Kidney (tissue), 22 donors: ENCODE measurements at places on chromosomes 7 and 10. TPM values are rescaled to one million over a fixed set of nuclear protein-coding genes. Genes with fewer than 3 reads are reported as not detected.

DNA sequence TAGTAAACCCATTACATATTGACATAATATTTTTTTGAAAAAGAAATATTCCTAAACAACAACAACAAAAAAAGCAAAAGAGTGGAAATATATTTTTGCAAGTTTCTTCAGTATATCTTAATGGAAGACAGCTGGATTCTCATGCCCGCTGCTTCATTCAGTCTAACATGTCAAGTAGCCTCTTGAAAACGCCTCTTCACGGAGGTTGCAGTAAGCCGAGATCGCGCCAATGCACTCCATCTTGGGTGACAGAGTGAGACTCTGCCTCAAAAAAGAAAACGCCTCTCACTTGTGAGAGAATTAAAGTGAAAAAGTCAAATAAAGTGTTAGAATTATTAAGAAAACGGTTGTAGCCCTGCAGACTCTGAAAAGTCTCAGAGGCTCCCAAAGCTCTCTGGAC lies 1.3 kb downstream of the CUTC start:
- DNase-seq: no peak

- no peak for DNase-seq
Observed at GRCh38 chr10:102770108-102770482, 26.3 kb downstream of the WBP1L start.

Gene DKK1
- 1.5 TPM for total RNA-seq

Gene APBB1IP
- total RNA-seq: 20.5 TPM

DNA sequence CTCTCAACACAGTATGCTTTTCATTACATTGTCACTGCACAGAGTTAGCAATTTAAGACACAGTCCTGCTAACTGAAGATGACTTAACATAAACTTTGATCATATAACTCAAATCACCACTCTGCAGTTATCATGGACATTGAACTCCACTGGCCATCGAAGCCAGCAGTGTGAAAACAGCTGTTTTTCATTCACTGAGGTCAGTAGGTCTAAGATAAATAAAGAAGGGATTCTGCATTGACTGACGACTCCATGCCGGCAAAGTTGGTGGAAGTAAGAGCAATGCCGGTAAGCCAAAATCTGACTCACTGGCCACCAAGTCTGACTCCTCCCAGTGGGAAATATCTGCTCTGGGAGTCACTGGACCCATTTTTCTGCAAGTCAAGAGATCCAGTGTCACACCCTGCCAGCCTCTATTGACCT lies 449.9 kb upstream of the ANKRD30A start:
- DNase-seq: no peak

DNA sequence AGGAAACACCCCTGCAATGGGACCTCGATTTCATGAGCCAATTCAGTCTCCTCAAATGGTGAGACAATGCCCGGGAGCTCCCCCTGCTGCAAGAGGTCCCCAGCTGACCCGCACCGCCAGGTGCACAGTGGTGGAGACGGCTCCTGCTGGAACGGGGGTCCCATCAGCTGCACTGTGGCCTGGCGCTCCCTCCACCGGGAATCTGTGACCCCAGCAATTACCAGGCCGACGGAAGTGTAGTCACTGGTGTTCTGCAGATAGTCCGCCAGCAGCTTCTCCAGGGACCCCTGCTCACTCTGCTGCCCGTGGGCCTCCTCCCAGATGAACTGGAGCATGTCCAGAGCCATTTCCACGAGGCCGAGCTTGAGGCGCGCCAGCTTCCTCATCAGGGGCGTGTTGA lies 64.9 kb upstream of the NKX6-2 start:
- no peak for DNase-seq

Gene NFE2L3
- total RNA-seq: 12.5 TPM

GRCh38 chr7:152011860-152012259 lies 13.6 kb upstream of the GALNT11 start:
- DNase-seq: no peak

Gene SRRM3
- 1.0 TPM for total RNA-seq

Gene C7orf57
- 0.63 TPM for total RNA-seq

GRCh38 chr10:124150189-124150806 lies 56.9 kb upstream of the CHST15 start:
- peak; percentile 22 for DNase-seq

Gene CYCS
- total RNA-seq: 94.3 TPM

- no peak for DNase-seq
Observed at GRCh38 chr10:30494558-30494957, 60.6 kb downstream of the MAP3K8 start.

DNA sequence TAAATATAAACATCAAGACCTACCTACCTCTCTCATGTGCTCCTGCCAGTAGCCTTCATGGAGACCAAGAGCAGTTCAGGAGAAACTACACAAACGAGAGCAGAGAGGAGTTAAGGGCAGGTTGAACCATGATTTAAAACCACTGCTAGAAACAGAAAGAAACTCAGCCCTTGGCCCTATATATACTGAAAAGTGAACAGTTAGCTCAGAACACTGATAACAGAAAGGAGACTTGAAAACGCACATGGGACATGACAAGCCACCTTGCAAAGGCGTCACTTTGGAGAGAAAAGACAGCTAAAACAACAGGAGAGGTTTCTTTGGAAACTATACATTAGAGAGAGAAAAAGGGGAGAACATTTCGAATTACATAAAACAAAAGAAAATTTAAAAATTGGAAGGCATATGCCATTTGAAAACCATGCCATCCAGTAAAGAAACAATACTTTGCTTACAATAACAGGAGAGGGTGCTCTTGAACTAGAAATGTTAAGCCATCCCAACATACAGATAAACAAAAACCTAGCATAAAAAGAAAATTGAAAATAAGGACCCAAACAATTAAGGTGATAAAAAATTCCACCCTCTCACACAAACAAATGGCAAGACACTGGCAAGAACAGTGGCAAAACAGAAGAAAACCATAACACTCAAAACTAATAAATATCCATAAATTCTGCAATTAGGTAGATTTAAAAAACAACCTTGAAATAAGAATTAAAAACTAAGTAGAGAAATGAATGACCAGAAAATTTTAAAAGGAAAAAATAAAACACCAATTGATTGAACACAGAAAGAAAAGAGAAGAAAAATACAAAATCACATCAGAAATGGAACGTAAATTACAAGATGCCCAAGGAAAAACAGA lies 232.7 kb downstream of the IMMP2L start:
- DNase-seq: no peak

- peak; percentile 28 for DNase-seq
Observed at GRCh38 chr10:122078965-122079795, 90.2 kb downstream of the TACC2 start.

DNA sequence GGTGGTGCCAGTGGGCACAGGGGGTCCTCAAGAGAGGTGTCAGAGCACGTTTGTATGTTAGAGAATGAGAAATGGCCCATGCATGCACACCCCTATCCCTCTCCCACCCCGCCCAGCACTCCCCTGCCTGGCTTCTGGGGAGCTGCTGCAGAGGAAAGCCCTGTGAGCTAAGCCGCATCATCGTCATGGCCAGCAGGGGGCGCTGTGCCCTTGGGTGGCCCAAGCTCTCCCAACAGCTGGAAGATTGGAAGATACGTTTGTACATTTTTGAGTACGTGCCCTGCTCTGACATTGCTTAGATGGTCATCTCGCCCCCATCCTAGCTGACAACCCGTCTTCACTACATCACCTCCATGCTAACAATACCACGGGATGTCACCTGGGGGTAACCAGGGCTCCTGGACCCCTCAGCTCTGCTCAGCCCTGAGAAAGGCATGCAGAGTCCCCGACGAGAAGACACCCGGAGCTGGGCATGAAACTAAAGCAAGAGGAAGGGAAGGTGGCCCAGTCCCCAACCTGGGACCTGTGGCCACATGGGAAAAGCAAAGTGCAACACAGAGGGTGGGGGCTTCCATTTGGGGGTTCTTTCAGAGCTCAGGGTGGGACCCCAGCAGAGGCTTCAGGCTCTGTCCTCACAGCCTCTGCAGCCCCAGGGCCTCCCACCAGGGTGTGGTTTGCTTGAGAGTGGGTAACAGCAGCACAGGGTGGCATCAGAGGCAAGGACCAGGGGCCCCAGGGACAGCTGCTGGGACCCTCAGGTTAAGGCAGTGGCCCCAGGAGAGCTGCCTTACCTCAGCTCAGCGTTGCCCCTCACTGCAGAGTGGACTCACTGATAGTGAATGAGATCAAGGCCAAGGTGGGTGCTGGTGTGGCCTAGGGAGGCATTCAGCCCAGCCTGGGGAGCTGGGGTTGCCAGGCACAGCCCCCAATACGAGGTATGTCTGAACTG lies 136.6 kb downstream of the PTPN20 start:
- peak; percentile 87 for DNase-seq

DNA sequence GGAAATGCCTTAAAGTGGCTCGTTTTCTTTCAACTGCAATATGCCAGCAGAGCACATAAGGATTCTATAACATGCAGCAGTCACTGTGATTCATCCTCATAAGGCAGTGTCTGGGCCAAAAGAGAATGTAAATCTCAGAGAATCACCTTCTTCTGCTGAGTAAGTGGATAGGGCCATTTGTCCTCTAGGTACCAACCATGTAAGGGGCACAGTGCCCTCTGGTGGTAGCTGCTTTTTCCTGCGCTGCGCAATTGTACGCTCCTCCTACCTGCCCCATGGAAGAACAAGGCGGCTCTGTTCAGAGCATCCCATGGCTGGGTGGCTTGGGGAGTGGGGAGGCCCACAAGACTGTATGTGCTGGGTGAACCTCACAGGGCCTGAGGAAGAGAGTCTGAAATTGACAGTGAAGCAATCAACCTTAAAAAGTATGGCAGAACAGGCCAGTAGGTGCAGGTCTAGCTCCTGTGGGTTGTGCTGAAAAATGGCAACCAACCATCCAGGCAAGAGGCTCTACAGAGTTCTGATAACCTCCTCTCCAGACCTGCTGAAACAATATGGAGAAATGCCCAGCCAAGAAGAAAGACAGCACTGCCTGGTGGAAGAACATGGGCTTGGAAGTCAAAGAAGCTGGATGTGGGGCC lies 78.6 kb upstream of the C10orf90 start:
- DNase-seq: peak; percentile 87

GRCh38 chr10:100810091-100810834 lies 64.9 kb downstream of the PAX2 start:
- no peak for DNase-seq
